GOT3 (cell line): ENCODE measurements at places on chromosomes 1 and 21.

GRCh38 chr1:239678181-239678580 is 291.8 kb downstream of the CHRM3 start:
- no peak for DNase-seq

DNA sequence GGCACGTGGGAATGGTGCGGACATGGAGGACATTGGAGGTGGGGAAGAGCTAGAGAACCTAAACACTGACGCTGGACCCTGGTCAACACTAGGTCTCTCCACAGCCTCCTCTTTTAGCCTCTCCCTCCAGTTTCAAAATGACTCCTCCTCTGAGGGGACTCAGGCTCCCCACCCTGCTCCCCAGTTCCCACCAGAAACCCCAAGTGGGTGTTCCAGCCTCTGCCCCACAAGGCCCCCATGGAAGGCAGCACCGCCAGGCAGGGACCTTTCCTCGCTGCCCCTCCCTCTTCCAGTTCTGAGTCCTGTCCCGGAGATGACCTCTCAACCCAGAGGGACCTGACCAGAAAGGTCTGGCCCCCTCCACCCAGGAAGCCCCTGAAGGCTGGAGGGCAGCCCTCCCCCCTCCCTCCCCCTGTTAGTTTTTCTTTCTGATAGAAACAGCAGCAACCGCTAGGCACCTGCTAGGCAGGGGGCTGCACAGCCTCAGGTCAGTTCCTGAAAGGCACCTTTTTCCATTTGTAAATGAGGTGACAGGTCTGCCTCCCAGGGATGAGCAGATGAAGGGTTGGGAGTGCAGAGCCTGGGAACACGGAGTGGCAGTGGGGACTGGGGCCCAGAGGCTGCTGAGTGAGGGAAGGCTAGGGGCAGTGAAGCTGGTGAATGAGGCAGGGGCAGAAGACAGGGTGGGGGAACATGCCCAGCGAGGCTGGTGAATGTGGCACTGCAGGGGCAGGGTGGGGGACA is 9.3 kb upstream of the ITGB2 start:
- no peak for DNase-seq

- no peak for DNase-seq
Measured at GRCh38 chr1:10057343-10057742, 24.6 kb downstream of the UBE4B start.

- no peak for DNase-seq
Measured at GRCh38 chr1:18710002-18710401, 79.4 kb downstream of the PAX7 start.

DNA sequence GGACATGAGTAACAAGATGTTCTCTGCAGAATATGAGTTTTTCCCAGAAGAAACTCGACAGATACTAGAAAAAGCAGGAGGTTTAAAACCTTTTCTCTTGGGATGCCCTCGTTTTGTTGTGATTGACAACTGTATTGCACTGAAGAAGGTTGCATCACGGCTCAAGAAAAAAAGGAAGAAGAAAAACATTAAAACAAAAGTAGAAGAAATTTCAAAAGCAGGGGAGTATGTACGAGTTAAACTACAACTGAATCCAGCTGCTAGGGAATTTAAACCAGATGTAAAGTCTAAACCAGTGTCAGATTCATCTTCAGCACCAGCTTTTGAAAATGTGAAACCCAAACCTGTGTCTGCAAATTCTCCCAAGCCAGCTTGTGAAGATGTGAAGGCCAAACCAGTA is 92.5 kb downstream of the TTC3 start:
- no peak for DNase-seq

DNA sequence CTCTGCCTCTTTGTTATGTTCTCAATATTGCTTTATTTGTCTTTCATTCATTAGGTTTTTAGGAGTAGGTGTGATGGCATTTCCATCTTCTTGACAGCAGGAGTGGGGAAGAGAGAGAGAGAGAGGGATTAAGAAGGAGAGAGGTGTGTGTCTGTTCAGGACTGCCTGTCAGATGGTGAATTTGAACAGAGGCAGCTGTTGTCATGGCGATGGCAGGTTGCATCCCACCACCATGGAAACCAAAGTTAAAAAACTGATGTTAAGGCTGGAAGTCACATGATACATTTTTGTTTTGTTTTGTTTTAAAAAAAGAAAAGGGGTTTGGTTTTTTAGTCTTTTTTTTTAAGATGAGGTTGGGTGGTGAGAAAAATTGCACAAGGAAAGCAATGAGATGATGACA is 18.3 kb downstream of the CACNA1E start:
- no peak for DNase-seq

- no peak for DNase-seq
Measured at GRCh38 chr1:219171192-219171935, 2.3 kb upstream of the LYPLAL1 start.
